B cell (primary cell): ENCODE measurements at places on chromosomes 16 and 17. TPM values are rescaled to one million over a fixed set of nuclear protein-coding genes. Genes with fewer than 3 reads are reported as not detected.
A peak's percentile ranks its signal among the peaks of the same experiment; 100 is the strongest.

Gene RHBDF1
- 0.42 and 1.3 TPM in 2 replicates for polyA plus RNA-seq

Gene MSRB1
- polyA plus RNA-seq = 4.4 and 8.5 TPM in 2 replicates

Gene CHST4
- polyA plus RNA-seq = not detected in 2 replicates

Gene IGFALS
- 0.49 and 0.63 TPM in 2 replicates for polyA plus RNA-seq

Gene HBA2
- polyA plus RNA-seq = 7.9 and 75.6 TPM in 2 replicates

Gene TAOK2
- polyA plus RNA-seq = 25.5 and 30.3 TPM in 2 replicates

Gene HSD17B2
- polyA plus RNA-seq = not detected in 2 replicates

DNA sequence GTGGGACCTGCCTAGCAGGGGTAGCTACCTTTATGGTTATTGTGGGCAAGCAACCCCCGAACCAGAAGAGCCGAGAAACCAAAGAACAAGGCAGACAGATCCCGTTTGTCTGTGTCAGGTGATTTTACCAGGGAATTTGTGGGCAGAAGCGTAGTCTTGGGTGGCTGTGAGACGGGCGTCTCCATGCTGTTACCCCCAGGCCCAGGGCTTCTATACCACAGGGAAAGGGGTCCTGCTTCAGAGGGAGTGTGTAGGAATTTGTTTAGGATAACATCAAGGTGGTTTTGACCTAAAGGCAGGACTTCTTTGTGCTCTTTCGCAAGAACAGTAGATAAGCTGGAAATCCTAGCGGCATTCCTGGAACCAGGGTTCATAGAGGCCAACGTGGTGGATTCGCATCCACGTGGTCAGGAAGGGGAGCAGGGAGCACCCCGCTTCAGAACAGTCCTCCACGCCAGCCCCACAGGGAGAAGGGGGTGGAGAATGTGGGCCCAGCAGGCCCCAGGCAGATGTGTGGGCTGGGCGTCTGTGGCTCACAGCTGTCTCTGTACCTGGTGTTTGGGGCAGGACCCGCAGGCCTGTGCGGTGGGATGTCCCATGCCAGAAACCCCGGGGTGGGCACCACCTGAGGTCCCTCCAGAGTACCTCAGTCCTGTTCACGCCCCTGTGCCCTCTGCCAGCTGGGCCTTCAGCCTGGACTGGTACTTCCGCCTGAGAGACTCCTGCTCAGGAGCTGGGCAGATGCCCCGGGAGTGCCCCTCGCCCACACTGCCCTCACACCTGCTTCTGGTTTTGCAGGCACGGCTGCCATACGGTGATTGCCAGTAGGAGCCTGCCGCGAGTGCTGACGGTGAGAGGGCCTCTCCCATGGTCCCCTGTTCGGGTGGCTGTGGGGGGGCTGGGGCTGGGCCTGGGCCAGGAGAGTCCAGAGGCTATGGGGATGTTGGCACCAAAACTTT is 4.1 kb downstream of the DECR2 start:
- DNase-seq = no peak

DNA sequence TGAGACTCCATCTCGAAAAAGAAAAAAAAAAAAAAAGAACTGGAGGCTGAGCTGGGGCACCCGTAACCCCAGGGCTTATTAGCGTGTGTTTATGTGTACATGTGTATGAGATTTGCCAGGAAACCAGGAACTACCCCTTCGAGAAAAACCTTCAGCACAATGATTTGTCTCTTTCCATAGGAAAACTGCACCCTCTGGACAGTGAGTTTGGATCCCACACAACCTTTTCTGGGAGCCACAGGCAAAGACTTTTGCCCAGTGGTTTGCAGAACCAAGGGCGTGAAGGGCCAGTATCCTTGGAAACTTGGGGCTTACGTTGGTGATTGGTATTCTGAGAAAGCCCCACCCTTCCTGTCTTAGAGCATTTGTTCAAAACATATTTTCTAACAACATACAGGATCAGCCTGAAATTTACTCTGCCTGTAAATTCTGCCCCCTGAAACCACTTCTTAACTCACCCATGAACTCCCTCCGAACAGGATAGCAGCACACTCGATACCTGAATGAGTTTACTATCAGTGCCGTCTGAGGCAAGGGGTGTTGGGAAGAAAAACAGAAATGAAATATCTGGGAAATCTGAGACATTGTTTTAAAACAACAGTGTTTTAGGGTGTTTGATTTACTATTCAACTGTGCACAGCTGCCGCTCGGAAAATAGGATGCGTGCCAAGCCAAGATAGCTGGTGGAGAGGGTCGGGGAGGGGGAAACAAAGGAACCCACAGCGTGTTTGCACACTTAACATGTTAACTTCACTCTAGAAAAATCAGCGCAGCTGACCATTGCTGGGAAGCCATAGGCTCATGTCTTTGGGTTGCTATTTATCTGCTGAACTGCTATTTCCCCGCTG is 40.2 kb upstream of the MAF start:
- DNase-seq = no peak

DNA sequence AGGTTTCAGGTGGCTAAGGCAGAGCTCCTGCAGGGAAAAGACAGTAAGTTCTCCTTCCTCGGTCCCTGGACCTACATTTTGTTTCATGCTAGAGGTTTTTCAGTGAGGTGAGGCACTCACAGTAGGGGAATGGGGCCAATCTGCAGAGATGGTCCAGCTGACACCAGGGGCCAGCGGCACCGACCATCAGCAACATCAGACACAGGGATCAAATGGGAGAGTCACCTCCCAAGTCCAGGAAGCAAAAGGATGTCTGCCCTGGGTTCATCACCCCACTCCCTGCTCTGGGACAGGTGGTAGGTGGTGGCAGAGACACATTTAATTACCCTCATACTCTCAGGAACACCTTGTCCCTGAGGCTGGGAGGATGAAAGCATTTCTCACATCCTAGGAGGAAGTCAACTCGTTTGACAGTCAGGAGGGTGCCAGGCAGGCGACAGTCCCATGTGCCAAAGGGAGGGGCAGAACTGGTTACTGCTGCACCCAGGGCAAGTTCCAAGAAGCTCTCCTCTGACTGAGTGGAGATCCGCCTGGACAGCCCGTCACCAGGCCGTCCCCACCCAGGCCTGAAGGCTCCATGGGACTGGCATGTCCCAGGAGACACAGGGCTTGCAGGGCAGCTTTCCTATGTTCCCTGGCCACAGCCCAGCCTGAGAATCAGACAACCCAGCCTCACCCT is 19.2 kb downstream of the ATP6V0D1 start:
- DNase-seq = no peak

GRCh38 chr16:67312719-67313118 is 13.8 kb downstream of the KCTD19 start:
- DNase-seq = no peak

DNA sequence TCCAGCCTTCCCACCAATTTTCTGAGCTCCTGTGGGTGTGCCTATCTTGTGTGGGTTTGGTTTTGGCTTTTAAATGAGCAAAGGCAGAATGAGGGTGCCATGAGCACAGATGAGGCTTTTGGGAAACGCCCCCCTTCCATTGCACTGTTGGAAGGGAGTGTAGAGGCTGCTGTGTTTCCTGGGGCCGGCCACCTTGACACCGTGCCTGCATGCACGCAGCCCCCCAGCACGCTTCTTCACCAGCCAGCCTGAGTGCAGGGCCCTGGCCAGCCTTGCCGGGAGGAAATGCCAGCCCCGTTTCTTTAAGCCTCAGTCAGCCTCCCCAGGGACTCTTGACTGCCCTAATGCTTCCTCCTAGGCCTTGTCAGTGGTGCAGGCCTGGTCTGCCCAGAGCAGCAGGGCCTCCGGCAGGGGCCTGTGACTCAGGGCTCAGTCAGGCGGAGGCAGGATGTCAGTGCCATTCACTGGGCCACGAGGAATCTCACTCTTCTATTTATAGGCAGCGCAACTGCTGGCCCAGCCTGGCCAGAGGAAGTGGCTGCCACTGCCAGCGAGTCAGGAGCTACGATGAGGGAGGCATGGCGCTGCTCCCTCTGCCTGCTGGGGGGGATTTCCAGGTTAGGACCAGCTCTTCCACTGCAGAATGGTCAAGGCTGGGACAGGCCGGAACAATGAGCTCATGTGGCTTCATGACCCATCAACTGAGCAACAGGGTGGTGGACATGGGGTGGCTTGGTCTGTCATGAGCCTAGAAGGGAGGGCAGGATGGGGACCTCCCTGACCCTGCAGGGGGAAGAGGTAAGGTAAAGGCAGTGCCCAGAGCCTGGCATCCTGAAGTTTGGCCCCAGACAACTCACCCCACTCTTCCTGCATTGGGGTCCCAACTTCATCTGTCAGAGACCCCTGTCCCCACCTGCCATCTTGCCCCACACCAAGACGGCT is 205.2 kb downstream of the RAB11FIP4 start:
- DNase-seq = peak; percentile 73

GRCh38 chr16:84648595-84649510 is 542 bp downstream of the KLHL36 start:
- DNase-seq = peak; percentile 62

DNA sequence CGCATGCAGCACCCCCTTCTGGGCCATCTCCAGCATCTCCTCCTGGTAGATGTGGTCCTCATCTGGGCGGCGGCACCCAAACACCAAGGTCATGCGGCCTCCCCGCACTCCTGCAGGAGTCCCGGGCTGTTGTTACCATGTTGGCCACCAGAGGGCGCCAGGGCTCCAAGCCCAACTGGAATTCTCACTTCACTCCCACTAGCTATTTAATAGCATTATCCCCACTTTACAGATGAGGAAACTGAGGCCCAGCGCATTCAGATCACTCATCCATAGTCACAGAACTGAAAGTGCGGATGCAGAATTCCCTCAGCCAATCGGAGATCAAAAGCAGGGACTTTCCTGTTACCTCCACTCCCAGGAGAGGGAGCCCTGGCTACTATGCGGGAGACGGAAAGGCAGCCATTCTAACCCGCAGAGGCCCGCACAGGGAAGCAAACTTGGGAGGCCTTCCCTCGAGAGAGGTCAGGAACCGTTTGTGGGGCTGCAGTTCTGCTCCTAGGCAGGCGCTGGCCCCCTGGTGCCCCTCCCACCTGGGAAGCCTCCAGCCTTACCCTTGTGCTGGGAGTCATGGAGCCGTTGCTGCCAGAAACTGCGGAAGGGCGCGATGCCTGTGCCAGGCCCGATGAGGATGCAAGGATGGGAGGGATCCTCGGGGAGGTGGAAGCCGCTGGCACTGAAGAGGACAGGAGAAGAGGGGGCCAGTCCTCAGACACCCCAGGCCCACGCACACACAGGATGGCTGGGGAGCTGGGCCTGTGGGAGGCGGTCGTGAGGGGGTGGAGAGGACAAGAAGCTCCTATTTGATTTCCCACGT is 40.1 kb downstream of the NOS2 start:
- peak; percentile 72 for DNase-seq

DNA sequence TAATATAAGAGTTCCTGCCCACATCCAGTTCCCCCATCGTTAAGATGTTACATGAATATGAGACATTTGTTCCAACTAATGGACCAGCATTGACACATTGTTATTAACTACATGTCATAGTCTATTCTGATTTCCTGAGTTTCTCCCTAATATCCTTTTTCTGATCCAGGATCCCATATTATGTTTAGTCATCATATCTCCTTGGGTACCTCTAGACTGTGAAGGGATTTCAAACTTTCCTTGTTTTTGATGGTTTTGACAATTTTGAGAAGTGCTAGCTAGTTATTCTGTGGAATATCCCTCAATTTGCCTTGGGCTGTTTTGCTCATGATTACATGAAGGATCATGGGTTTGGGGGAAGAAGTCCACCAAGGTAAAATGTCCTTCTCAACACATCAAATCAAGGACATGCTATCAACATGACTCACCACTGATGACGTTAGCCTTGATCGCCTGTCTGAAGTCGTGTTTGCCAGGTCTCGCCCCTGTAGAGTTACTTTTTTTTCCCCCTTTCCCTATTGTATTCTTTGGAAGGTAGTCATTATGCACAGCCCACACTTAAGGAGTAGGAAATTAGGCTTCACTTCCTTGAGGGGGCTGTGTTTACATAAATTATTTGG is 42.5 kb downstream of the CACNG3 start:
- DNase-seq = no peak

- DNase-seq = no peak
These were observed 10.0 kb upstream of the N4BP1 start for GRCh38 chr16:48619979-48620378.

DNA sequence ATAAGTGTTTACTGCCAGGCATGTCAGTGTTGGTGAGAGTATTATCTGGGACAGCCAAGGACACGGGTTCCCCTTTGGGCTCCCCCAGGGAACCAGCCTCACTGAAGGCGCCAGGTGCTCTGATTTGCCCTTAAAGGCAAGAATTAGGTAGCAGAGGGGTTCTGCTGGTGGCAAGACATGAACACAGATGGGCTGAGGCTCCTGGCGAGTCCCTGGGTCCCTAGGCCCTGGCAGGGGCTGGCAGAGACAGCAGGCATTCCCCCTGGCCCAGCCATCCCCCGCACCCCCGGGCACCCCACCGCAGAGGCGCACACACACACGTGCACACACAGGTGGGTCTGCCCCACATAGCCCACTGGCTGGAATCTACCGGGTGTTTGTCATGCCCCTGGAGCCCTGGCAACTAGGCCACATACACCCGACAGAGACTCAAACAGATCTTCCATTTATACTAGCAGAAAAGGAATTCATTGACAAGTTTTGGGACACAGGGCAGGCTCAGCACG is 153.3 kb downstream of the C16orf78 start:
- DNase-seq = no peak

DNA sequence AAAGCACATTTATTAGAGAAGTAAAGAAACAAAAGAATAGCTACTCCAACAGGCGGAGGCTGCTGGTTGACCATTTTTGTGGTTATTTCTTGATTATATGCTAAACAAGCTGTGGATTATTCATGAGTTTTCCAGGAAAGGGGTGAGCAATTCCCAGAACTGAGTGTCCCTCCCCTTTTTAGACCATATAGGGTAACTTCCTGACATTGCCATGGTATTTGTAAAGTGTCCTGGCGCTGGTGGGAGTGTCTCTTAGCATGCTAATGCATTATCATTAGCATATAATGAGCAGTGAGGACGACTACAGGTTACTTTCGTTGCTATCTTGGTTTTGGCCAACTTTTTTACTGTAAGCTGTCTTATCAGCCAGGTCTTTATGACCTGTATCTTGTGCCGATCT is 12.2 kb upstream of the HS3ST4 start:
- DNase-seq = no peak
